Activated T-helper 1 cell treated with anti-CD3 and anti-CD28 coated beads, Interleukin-12 subunit alpha, Interleukin-12 subunit beta, Interleukin-2, Interleukin-4 antibody, amounts not matched to agents 30 ng/mL and 10 ng/mL and 1 ng/mL, durations not matched to agents 14 hours and 24 hours and 36 hours (primary cell): ENCODE measurements at places on chromosomes 12 and 14.
A peak's percentile ranks its signal among the peaks of the same experiment; 100 is the strongest.

- DNase-seq = no peak
These were observed 1.6 kb upstream of the ATP2B1 start for GRCh38 chr12:89709995-89710872.

DNA sequence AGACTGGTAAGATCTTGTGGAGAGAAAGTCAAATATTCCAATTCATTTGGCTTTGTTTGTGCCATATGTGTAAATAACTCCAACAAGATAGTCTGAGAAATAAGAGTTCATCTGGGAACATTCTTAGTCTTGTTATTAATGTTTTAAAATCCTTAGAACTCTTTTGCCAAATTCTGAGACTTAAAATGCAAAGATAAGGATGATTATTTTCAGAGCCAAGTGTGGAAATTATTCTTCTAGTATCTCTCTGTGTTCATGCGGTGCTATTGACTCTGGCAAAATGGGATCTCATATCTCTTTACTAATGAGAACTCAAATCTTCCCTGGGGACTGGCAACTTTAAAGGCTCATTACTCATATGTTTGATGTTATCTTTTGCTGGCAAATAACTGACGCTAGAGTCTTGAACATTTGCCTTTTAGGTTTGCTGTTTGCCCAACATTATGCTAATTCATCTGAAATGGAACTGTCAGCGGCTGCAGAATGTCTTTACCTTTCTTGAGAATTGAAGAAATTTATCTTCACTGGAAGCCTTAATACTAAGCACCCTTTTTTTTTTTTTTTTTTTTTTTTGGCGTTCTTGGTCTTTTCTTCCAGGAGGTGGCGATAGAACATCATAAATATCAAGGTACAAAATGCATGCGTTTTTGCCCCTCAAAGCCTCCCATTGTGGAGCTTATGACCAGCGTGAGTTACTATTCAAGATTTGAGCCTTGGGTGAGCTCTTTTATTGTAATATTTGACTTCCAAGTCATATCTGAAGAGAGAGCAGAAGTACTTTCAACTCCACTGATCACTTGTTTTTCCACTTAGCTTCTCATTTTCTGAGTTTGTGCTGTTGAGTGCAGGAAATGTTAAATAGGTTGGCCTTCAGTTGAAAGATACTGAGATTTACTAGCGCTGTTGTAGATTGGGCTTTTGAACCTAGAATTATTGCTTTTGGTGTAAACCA is 86.5 kb downstream of the CAND1 start:
- DNase-seq = no peak

DNA sequence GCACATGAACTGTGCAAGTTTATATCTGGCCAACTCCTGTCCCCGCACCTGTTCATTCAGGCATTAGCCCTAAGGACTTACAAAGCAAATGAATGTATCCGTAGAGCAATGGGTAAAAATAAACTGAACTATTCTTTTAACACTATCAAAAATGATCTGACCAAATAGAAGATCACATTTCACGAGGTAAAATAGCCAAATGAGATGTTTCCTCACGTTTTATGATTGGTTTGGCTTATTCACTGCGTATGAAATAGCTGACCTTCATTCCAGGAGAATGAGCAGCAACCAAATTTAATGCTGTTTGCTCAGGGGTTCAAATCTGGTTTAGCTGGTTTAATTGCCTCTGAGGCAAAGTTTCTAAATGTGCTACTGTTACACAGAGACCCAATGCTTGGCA is 216.0 kb upstream of the EEA1 start:
- DNase-seq = no peak

- DNase-seq = no peak
These were observed 15.0 kb upstream of the CDKN3 start for GRCh38 chr14:54381821-54382220.

GRCh38 chr12:63420206-63420644 is 248.1 kb downstream of the DPY19L2 start:
- peak; percentile 5 for DNase-seq
